ENCODE measurements at places on chromosomes 5 and 9.

GRCh38 chr5:31630931-31631330 is 8.0 kb upstream of the PDZD2 start:
- no peak for DNase-seq

DNA sequence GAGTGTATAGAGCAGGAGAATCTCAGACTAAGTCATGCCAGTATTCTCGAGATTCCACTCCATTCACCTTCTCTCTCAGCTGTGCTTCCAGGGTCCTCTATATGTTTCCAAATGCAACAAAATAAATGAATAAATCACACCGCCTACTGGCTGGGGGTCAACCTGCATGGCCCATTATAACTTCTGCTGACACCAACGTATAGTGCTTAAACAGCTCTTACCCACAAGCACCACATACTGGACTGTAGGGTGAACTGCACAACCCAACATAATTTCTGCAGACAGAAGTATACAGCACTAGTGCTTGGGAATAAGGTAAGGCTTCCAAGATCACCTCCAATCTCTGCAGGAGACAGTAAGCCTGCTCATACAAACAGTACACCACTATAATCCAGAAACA is 33.1 kb upstream of the HTR4 start:
- DNase-seq = no peak

DNA sequence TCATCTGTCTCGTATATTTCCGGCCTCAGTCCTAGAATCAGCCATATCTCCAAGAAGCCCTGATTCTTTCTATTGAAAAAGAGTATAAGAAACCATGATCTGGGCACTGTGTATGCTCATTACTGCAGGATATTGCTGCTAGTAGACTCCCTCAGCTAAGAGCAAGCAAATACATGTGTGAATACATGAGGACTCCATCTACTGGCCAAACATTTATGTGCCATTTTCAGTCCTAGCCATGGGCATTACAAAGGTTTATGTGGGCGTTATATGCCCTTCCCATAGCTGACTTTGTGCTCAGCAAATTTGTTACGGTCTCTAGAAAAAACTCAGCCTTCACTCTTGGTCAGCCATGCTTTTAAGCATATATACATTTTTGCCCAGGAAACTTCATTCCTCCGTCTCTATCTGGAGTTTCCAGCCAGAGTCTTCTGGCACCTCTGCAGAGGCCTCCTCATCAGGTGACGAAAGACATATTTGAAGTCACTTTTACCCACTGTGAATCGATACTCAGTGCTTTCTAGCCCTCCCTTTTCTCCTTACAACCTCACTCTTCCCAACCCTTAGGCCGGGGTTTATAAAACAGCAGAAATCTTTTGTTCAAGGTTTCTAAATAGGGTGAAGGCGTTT is 1495.6 kb upstream of the CDH6 start:
- no peak for DNase-seq

DNA sequence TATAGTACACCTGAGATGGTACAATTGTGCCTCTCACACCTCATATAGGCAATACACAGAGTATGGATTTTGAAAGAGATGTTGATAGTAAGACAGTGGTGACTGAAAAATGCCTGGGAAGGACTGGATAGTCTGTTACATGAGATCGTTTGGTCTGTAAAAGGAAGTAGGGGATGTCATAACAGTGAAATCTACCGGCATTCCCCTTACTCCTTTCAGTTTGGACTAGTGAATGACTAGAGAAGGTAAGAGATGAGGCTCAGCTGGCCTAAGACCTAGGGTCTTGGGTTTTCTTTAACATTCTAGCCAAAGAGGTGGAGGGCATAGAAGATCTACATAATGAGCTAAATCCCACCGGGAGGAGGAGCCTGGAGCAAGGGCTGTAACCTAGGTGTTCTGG is 8.1 kb downstream of the TAL2 start:
- DNase-seq = no peak

- no peak for DNase-seq
Observed at GRCh38 chr9:138045541-138046490, 168.2 kb downstream of the CACNA1B start.

Data from astrocyte of the hippocampus (primary cell).